ENCODE measurements at places on chromosomes 2 and 18.

GRCh38 chr2:207304761-207305160 is 139.0 kb upstream of the KLF7 start:
- no peak for DNase-seq

DNA sequence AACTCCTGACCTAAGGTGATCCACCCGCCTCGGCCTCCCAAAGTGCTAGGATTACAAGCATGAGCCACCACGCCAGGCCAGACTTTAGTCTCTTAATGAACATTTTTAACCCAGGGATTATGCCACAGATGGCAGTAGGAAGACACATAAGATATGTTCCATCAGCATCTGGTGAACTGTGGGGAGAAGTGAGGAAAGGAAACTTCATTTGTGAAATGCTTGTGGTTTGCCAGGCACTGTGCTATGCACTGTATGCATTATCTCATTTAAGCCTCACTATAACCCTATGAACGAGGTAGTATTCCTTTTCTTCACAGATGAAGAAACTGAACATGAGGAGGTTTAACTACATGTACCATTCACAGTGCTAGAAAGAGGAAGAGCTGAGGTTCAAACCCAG is 29.3 kb downstream of the PTRHD1 start:
- no peak for DNase-seq

DNA sequence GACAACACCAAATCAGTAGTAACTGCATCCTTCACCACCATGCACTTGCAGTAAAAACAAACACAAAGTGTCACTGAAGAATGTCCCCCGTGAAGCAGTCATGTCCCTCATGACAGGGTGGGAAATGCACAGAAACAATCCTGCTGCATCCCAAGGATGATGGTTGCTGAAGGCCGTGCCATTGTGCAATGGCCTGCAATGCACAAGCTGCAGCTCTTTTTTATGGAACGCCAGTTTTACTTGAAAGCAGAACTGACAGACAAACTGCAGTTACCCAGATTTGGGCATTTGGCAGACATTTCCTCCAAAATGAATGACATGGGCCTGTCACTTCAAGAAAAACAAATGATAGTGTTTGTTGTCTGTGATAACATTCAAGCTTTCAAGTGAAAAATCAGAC is 2.4 kb upstream of the CHST10 start:
- no peak for DNase-seq

- DNase-seq, result no peak
These were observed 16.6 kb downstream of the NIF3L1 start for GRCh38 chr2:200905618-200906296.

GRCh38 chr18:9737472-9738121 is 29.5 kb downstream of the RAB31 start:
- no peak for DNase-seq

- DNase-seq, result no peak
These were observed 271.5 kb downstream of the EXOC6B start for GRCh38 chr2:72554381-72554780.

Data from stimulated activated CD8-positive, alpha-beta memory T cell treated with anti-CD3 and anti-CD28 coated beads, Interleukin-7, amount 100 ng/mL, for 1 hour (primary cell).